Panc1 (cell line): ENCODE measurements at places on chromosomes 1 and 21.

- no peak for DNase-seq
Observed at GRCh38 chr1:185996211-185996610, 262.0 kb downstream of the HMCN1 start.

- DNase-seq = no peak
Observed at GRCh38 chr1:22777388-22778057, 66.9 kb downstream of the EPHB2 start.

GRCh38 chr1:179146911-179147310 is 65.0 kb downstream of the TOR3A start:
- no peak for DNase-seq

- DNase-seq = no peak
Observed at GRCh38 chr1:27161594-27161993, 6.7 kb upstream of the SLC9A1 start.

DNA sequence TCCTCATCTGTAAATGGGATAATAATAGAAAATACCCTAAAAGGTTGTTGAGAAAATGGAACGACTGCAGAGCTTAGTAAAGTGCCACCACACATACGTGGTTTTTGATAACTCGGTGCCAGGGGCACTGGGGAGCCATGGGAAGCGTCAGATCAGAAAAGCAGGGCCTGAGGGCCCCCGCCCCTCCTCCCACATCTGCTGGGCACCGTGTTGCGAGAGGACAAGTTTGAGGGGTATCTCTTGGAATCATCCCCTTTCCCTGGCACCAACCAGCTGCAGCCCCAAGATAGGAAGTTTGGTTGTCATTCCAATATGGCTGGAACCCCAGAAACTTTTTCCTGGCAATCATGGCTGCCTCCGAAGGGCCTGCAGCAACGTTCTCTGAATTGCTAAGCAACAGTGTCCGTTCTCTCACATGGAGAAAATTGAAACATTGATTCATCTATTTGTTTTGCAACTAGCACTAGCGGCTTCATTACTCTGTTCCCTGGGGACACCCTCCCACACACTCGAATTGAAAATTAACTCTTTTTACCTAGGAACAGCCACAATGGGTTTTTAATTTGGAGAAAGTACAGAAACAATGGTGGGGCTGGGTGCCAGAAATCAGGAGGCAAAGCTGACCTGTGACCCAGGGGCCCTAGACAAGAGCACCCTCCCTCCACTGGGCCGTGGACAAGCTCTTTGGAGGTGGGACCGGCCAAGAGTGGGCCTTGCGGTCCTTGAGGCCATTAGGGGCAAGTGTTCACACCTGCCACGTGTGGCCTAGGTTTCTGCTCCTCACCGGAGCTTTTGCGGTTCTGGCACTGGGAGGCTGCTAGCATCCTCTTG is 190.0 kb upstream of the VAMP3 start:
- DNase-seq = no peak

DNA sequence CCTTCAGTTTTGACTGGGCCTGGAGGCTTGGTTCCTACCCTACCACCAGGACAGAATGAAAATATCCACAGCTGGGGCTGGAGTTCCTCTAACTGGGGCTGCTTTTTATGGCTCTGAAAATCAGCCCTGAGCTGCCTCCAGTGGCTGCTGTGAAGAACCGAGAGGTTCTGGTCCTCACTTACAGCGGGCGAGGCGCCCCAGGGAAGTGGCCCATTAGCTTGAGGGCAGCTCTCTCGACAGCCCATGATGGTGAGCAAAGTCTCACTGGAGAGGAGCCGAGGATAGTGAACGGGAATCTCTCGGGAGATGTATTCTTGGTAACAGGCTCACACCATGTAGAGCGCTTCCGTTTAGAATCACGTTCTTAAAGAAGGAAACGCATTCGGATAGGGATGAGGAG is 459.7 kb downstream of the KIF26B start:
- no peak for DNase-seq
